ENCODE measurements at places on chromosomes 6 and 20.

DNA sequence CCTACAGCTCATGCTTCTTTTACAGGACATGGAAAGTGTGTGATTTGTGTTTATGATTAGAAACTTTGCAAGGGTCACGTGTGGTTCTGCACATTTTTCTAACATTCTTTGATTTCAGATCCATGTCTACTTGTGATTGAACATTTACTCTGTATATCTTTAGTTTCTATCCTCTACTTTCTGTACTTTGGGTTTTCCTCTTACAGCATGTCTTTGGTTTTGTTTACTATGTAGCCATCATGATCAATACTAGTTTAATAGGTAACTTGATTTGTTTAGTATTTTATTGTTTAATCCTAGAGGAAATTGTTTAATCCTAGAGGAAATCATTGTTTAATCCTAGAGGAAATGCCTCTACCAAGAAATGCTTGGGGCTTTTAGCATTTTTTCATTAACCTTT, 41.8 kb downstream of the XRN2 start:
- DNase-seq, result no peak

DNA sequence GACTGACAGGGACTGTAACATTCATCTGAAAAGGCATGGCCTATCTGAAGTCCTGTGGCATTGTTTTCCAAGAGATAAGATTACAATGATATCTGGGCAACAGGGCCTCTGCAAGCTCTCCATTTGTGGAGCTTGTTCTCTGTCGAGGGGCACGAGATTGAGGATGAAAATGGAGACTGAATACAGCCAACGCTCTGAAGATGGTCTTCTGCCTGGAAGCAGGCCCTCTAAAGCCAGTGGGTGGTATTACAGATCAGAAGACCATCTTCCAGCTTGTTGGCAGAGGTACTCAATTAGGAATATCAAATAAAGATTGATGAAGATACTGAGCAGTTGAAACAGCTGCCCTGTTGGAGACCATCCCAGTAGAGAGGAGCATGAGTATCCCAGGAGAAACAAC, 288.2 kb downstream of the CENPW start:
- no peak for DNase-seq

GRCh38 chr6:31128093-31128676, 7.9 kb upstream of the CDSN start:
- peak; percentile 65 for DNase-seq

DNA sequence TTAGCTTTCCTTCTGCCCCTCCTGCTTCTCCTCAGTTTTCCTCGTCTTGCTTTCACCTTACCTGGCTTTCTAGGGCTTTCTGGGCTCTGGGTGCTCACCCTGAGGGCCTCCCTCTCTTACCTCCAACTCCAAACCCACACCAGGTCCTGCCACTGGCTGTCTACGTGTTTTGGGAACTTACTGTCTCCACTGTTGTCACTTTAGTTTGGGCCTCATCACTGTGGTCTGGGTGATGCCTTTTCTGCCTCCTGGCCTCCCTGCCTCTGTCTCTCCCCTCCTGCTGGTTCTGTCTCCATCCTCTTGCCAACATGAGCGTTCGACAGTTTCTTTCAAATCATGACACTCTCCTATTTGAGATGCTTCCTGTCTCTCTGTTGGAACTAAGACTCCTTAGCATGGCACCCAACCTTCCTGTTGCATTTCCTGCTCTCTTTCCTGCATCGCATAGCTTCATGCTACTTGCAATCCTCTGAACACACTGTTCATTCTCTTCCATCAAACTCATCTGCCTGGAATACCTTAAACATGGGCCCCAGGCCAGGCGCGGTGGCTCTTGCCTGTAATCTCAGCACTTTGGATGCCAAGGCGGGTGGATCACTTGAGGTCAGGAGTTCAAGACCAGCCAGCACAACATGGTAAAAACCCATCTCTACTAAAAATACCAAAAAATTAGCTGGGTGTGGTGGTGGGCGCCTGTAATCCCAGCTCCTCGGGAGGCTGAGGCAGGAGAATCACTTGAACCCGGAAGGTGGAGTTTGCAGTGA, 5.5 kb downstream of the CD40 start:
- DNase-seq, result no peak

DNA sequence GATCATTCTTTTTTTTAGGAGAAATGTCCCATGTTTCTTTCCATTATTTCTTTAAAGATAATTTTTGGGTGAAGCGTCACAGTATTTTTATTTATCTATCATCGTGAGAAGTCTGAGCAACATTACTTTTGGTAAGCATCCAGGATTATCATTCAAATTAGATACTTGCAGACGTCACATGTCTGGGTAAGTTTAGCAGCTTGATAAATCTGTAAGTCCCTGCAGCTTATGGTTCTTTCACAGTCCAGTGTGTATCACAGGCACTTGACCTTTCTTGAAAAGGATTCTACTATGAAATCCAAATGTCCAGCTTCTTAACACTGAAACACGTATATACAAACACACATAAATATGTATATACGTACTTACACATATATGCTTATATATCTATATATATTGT, 359.4 kb downstream of the ESR1 start:
- no peak for DNase-seq

DNA sequence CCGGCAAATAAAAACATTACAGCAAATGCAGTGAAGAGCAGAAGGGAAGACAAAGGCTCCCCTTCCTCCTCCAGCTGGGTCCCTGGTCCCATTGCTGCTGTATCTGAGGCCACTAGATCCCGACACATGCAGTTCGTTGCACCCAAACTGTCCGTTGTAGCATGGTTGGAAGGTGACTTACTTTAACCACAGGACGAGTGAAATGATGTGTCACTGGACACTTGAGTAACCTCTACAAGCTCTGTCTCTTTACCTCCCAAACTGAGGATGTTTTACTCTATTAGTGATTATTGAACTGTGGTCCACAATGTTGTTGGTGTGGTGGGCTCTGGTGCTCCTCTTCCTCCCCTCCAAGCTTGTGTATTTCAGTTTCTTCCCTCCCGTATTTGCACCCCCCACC, 46.2 kb upstream of the ARMH2 start:
- DNase-seq, result no peak

- no peak for DNase-seq
Measured at GRCh38 chr6:164286011-164286410, 871.5 kb downstream of the QKI start.

DNA sequence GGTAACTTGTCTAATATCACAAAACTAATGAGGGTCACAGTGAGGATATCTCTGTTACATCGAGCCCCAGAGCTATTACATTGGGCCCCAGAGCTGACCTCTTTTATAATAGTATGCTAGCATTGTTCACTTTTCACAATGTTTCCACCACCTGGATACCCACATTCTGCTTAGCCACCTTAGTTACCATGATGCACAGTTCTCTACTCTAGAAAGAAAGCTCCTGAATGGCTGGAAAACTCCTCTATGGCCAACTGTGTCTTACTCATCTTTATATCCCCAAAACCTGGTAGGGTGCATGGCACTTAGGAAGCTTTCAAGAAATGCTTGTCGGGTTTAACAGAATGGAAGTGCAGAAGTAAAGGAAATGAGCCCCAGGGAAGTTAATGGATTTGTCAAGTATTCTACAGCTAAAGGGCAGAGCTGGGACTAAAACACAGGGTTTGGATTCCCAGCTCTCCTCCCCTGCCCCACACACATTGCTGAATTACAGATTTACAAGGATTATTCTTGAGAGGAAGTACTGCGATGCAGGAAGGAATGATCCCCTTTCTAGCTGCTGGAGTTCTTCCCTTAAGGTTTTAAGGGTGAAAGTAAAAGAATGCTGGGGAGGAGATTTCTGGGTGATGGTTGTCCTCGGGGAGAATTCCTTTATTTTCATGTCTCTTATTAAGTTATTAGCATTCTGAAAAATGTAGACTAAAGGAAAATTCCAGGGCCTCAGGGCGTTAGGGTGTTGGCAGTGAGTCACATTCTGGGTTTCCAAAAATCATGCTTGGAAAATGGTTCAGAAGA, 16.1 kb upstream of the HINT3 start:
- peak; percentile 60 for DNase-seq

DNA sequence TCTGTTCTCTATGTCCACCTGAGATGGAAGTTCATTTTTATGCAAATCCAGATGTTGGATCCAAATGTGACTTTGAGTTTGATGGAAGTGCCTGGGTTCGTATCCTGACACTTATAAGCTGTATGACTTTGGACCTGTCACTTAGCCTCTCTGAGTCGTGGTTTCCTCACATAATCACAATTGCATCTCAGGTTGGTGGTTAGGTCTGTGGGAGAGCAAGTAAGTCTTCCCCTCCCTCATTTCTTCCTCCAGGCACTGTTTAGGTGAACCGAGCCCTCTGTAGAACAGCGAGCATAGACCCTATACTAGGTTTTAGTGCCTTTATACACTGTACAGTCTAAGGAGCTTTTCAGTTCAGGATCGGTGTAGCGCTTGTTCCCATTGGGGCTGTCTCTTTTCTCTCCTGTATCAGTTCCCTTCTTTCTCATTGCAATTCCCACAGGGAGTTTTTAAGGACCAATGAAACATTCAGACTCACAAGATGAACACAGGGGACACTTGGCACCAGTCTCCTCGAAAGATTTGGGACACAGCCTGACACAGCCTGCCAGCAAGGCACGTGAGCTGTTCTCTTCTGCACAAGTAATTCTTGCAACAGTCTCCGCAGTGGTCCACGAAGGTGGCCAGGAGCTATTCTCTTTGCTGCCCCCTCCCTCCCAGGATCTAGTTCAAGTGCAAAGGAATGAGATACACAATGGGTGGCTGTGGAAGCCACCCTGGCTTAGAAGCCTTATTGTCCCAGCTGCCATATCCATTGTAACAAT, 11.8 kb downstream of the TOX2 start:
- DNase-seq, result no peak

DNA sequence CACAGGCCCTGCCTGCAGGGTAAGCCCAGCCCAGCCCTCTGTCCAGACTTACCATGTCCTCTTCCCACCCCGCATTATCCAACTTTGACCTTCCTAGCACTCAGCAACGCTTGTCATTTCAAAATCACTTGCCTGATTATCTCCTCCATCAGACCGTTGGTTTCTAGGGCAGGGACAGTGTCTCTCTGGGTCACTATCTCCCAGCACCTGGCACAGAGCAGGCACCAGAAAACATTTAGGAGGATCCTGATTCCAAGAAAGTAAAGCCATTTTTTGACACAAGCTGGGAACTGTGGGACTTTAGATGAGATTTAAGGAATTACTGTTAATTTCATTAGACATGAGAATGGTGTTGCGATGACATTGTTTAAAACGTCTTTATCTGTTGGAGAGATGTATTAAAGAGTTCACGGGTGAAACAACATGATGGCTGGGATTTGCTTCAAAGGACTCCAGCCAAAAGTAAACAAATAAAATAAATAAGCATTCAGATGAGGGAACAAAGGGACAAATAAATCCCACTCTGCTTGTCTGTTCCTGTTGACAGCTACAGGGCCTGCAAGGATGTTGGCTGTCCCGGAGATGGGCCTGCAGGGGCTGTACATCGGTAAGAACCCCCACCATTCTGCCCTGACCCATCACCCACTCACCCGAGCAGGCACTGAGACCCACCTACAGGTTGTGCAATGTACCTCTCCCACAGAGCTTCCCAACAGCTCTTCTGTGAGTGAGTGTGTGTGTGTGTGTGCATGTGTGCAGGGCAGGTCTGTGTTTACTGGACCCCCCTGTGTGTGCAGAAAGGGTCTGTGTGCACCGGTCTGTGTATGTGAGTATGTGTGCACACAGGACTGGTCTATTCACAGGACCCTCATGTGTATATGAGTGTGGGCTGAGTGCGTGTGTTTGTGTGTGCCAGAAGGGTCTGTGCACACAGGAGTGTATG, 5.9 kb downstream of the HSPA12B start:
- no peak for DNase-seq

DNA sequence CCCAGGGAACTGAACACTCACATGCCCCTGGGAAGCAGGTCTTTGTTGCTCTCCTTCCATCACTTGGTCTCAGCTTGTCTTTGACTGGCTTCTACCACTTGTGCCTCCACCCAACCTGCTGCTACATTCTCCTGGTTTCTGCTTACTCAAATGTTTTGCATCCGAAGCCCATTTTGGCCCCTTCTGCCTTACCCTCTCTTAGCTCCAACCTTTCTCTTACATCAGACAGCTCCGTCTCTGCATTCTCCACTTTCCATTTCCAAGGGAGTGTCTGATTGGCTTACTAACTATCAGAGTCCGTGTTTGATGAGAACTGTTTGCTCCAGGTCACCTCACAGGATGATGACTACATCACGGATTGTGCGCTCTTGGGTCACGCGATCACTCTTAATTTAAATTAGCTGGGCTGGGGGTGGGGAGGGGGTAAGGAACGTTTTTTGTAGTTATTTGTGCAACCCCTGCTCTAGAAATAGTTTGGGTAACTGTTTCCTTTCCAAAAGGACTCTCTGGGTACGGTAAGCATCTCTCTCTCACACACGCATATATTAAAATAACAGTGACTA, 844 bp upstream of the ABRACL start:
- DNase-seq, result peak; percentile 79

GRCh38 chr20:54083459-54083858, 13.1 kb upstream of the BCAS1 start:
- no peak for DNase-seq

- peak; percentile 87 for DNase-seq
Measured at GRCh38 chr6:143336446-143337152, 113.9 kb downstream of the ADAT2 start.

DNA sequence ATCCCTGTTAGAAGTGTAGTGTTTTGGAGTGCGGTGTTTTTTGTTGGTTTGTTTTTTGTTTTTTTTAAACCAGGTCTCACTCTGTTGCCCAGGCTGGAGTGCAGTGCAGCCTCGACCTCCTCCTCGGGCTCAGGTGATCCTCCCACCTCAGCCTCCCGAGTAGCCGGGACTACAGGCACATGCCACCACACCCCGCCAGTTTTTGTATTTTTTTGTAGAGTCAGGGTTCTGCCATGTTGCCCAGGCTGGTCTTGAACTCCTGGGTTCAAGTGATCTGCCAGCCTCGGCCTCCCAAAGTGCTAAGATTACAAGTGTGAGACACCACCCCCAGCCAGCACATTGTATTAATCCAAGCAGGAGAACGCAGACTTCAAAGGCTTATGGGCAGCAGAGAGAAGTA, 1.3 kb upstream of the TOP1 start:
- DNase-seq, result no peak

DNA sequence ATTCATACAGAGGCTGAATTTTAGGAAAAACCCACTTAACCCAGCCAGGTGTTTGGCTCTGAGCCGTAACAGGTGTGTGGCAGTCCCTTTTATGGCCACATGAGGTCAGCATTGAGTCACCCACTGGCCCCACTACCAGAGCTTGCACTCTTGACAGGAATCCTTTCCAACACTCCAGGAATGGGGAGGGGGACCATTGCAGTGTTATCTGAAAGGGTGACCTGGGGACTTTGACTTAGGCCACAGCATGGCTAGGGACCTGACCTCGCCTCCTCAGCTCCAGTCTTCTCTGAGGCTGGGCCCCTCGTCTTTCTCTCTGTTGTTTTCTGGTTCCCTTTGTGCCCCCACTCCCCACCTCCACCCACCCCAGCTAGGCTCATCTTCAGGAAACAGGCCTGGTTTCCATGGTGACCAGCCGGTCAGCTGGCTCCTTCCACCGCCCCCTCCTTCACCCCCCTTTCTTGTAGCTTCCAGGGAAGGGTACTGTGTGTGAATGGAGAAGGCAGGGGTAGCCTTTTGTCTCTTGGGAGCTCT, 2.1 kb upstream of the TMEM151B start:
- peak; percentile 58 for DNase-seq

Data from ELR (cell line).